ENCODE measurements at places on chromosomes 2 and 18. TPM values are rescaled to one million over a fixed set of nuclear protein-coding genes. Genes with fewer than 3 reads are reported as not detected.

EEF1B2 gene
- 378 TPM for total RNA-seq

EFR3B gene
- total RNA-seq: 4.9 TPM

DNA sequence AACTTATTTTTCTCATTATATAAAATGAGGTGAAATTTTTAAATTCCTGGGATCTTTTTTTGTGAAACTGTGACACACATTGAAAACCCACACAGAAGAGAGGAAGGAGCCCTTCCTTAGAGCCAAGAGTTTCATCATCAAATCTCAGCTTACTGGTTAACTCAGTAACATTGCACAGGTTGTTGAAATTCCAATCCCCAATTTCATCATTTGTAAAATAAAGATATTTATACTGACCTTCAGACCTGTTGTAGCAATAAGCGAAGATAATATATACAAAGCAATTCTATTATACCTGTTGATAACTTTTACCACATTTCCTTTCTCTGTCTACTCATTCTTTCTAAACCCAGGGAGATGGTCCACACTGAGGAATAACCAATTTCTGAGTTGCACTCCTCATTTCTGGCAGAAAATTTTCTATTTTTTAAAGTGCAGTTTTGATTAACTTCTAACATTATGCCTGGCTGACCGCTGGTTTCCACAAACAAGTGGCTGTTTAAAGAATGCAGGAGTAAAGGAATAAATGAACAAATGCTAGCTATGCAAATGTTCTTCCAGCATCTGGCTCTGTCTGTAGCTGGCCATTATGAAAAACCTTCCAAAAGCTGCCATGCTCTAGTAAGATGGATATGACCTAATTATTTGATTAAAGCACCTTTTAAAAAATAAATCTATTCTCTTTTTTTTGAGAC, 105.7 kb upstream of the LINC00305 start:
- DNase-seq: no peak

DNA sequence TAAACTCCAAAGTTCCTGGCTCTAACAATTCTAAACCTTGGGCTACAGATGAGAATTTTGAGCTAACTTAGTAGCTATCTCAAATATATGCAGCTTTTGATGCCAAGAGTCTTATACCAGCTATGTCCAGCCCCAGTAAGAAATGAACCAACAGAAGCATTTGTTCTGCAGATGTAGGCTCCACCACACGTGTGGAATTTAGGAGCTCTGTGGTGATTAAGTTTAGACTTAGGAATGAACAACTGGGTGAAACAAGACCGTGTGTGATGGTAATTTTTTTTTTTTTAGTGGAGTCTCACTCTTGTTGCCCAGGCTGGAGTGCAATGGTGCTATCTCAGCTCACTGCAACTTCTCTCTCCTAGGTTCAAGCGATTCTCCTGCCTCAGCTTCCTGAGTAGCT, 179.7 kb downstream of the ANKRD30B start:
- no peak for DNase-seq

DNA sequence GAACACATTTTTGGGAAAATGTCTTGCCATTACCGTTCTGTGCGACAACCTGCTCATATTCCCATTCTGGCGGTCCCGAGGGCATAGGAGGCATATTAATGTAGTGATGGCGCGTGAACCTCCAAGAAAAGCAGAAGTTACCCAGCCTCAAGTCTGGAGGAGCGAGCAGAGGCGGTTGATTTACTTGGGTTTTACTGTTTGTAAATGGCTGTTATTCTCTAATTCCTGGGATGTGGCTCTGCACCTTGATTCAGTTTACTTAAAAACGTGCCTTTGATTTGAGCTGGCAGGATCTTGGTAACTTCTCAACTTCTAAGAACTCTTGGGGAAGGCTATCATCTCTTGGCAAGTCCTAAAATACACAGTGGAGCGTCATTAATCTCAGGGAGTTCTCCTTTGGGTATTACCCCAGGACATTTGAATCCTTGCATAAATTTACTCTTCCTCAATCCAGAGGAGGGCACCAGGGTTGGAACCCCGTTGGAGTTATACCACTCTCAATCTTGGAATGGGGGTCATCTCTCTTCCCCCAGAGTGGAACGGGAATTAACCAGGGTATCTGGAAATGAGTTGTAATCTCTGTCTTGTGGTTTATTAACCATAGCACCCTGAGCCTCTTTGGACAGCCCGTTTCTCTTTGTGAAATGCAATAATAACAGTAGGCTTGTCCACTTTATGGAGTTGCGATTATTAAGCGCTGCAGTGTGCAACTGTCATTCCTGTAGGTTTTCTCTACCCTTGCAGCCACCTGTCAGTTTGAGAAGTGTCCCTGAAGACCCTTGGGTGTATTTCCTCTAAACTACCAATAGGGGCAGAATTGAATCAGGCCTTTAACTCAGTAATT, 2.1 kb downstream of the HK2 start:
- no peak for DNase-seq

DNA sequence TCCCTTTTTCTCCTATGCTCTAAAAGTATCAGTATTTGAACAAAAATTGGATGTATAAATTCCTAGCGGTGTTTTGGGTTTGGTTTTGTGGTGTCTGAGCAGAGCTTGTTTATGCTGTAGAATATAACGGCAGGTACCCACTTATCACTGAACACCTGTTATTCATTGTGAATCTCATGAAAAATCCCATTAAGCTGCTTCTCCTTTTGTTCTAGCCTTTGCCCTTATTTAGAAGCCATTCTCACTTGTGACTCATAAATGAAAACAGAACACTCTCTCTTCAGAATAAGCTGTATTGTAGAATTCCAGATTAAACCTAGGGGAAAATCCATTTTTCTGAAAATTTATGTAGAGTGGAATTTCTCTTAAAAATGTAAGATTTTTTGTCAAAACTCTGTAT, 104.0 kb downstream of the PRPF40A start:
- no peak for DNase-seq

Measured in skin of body (tissue), 3 donors.